ENCODE measurements at places on chromosomes 11 and 22. TPM values are rescaled to one million over a fixed set of nuclear protein-coding genes. Genes with fewer than 3 reads are reported as not detected.

DNA sequence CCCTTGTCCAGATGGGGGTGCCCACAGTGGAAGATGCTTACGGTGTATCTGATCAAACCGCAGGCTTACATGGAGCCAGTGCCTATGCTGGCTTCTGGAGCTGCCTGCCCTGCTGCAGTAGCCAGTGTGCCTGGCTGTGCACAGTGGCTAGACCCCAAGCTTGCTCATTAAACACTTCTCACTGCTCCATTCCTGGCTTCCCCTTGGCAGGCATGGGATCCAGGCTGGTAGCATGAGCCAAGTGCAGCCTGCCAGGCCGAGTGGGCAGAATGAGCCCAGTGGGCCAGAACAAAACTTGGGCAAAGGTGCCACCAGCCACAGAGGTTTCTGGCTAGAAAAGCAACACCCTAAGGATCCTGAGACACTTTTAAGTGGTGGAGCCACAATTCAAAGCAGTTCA is 55.4 kb upstream of the B3GNT6 start:
- DNase-seq = no peak

GRCh38 chr11:19803506-19803998 is 90.9 kb downstream of the NAV2 start:
- DNase-seq = no peak

GRCh38 chr11:61536676-61537270 is 28.2 kb downstream of the LRRC10B start:
- no peak for DNase-seq

The OR52N1 gene
- total RNA-seq = not detected

Data from CD4-positive, alpha-beta memory T cell (primary cell).